ENCODE measurements at places on chromosomes 13 and 19.

GRCh38 chr13:95298169-95298965 lies 2.9 kb downstream of the ABCC4 start:
- no peak for DNase-seq

DNA sequence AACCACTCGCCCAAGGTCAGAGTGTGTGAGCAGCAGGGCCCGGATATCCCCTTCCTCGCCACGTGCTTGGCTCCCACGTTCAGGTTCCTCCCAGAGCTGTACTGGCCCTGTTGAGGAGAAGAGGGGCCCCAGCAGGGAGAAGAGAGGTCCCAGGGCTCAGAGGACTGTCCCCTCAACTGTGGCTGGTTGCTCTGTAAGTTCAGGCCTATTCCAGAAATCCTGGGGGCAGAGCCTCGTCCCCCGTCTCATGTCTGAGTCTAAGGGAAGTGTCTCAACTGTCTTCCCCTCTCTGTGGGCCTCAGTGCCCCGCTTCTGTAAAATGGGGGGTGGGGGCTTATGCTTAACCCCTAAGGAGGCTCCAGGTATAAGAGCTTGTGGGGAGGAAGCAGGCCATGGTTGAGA lies 3.9 kb downstream of the PPP5C start:
- DNase-seq: no peak

- DNase-seq: no peak
Measured at GRCh38 chr13:48072304-48072703, 22.6 kb downstream of the MED4 start.

DNA sequence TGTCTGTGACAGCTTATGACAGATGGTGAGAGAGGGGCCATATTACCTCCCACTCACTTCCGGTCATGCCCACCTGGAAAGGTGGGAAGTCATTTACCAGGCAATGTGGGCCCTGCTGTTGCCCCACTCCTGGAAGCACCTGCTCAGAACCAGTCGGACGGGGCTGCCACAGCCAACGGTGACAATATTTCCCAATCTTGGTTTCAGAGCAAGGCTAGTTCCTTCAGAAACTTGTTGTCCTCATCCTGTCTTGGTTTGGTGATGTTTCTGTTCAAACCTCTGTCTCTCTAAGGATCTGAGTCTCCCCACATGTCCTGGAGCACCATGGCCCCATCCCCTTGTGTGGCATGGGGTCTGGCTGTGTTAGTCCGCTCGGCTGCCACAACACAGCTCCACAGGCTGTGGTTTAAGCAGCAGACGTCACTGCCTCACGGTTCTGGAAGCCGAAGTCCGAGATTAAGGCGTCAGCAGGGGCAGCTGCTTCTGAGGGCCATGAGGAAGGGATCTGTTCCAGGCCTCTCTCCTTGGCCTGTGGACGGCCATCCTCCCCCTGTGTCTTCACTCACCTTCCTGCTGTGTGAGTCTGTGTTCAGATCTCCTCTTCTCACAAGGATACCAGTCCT lies 31.5 kb upstream of the SLC15A1 start:
- no peak for DNase-seq

- DNase-seq: no peak
Measured at GRCh38 chr19:29323021-29323430, 110.1 kb upstream of the UQCRFS1 start.

DNA sequence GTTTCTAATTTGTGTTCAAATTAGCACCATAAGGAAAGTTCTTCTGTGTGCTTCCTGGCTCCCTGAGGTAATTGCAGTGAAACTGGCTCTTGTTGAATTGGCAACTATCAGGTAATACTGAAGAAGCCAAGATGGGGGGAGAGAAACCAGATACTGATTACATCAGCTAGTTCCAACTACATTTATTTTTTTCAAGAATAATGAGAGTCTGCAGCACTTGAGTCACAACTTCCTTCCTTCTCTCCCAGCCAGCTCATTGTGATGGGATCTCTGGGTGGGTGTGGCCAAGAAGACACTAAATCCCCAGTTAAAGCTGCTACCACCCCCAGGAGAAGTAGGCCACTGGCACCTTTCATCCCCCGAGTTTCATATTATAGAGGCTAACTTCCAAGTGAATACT lies 100.7 kb upstream of the RXFP2 start:
- no peak for DNase-seq

GRCh38 chr19:39825093-39825463 lies 8.9 kb downstream of the DYRK1B start:
- no peak for DNase-seq

DNA sequence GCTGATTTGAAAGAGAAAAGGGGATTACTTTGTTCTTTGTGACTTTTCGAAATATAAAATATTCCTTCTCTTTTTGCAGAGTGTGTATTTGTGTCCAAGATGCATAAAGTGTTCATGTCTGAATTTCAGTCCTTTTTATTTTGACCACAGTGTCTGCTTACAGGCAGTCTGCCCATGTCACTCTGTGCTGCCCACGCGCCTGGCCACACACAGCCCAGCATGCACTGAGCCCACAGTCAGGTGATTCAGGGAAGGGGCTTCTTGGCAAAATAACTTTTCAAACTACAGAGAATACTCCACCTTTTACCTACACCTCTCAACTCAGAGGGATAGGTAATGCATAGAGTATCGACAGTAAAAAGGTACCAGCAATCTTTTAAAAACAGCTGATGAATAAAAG lies 142.5 kb upstream of the TRPC4 start:
- no peak for DNase-seq

GRCh38 chr13:63364159-63364558 lies 1948.5 kb upstream of the PCDH20 start:
- no peak for DNase-seq

- no peak for DNase-seq
Measured at GRCh38 chr13:40590112-40590862, 76.2 kb downstream of the FOXO1 start.

- DNase-seq: no peak
Measured at GRCh38 chr19:15199661-15200552, 888 bp downstream of the NOTCH3 start.

- no peak for DNase-seq
Measured at GRCh38 chr19:1087813-1088415, 7.3 kb downstream of the POLR2E start.

GRCh38 chr19:15426485-15427349 lies 7.9 kb upstream of the AKAP8L start:
- DNase-seq: no peak

DNA sequence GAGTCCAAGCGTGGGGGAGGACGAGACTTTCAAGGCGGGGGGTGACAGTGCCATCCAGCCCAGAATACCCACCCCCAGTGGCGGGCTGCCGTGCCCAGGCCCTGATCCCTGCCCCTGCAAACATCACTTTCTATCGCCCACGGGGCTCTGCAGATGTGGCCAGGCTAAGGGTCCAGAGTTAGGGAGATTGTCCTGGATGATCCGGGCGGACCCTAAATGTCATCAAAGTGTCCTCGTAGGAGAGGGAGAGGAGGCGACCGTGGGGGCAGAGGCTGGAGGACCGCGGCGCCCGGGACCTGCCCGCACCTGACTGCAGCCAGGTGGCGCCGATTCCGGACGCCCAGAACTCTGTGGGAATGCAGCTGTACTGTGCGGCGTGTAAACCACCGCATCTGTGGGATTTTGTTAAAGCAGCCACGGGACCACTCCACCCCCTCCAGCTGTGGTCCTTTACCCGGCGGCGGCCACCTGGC lies 32.4 kb downstream of the GJA3 start:
- DNase-seq: no peak

GRCh38 chr13:99307648-99308339 lies 595 bp upstream of the GPR183 start:
- DNase-seq: no peak

DNA sequence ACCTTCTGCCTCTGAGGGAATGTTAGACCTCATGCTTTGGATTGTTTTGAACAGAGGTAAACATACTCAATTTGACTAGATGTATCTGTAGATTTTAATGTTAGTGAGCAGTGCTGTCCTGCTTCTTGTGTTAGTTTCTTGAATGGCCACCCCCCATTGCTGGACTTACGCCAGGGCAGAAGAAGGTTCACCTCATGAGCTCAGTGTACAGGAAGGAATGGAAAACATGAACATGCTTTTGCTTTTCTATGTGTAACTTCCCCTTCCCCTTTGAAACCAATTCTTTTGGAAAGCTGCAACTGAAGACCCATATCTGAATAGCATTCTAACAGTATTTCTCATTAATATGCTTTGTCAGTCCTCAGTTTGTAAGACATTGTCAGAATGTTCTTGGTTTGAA lies 32.3 kb downstream of the WASF3 start:
- DNase-seq: no peak

GRCh38 chr19:15874821-15875474 lies 22.9 kb downstream of the CYP4F2 start:
- DNase-seq: peak; percentile 92

DNA sequence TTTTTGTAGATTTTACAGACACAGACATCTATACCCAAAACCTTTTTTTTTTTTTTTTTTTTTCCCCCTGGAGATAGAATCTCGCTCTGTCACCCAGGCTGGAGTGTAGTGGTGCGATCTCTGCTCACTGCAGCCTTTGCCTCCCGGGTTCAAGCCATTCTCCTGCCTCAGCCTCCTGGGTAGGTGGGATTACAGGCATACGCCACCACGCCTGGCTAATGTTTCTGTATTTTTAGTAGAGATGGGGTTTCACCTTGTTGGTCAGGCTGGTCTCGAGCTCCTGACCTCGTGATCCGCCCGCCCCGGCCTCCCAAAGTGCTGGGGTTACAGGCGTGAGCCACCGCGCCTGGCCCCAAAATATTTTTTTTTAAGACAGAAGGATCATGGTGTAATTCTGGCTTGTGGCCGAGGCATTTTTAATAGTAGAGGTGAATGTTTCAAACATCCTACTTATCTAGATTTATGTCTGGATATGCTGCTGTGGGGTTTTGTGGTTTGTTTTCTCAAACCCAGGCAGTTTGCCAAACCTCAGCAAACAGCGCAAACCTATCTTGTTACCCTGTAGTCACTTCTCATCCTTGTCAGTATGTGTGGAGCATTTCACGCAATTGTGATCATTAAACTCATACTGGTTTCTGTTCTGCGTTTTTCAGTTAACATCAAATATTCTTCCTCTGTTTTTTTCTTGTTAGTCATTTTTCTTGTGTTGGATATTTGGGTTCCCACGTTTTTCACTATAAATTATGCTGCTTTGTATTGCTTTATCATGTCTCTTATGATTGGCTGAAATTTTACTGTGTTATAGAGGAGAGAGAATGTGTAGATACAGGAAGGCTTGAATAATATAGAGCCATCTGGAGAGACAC lies 36.2 kb upstream of the GARRE1 start:
- DNase-seq: peak; percentile 92
